Kidney (tissue), 22 donors: ENCODE measurements at places on chromosomes 7 and 10.

DNA sequence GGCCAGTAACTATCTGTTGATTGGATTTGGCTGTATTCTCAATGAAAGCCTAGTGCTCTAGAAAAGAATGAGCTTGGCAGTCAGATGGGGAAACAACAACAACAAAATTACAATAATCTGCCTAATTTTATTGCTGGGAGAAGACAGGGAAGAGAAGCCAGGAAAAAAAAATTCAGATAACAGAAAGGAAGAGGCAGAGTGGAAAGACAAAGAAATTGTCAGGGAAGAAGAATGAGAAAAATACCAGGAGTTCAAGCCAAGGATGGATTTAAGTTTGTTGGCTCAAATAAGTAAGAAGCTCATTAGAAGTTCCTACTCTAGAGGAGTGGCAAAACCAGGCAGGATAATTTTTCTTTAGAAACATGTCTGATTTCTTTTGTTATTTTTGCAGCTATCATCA is 45.9 kb upstream of the PRKG1 start:
- H3K4me1 ChIP-seq, result no peaks in the 10 kb centered on the region
- H3K27ac ChIP-seq, result no peak overlapping the region
- no peaks in the 10 kb centered on the region for H3K36me3 ChIP-seq
- no peak overlapping the region for H3K4me3 ChIP-seq

- no peaks in the 10 kb centered on the region for H3K4me1 ChIP-seq
- no peaks in the 10 kb centered on the region for H3K36me3 ChIP-seq
- H3K4me3 ChIP-seq, result no peak overlapping the region
- no peaks in the 10 kb centered on the region for H3K27me3 ChIP-seq
- H3K27ac ChIP-seq, result no peak overlapping the region
- DNase-seq, result no peak
Observed at GRCh38 chr7:149882248-149883047, 8.7 kb downstream of the ATP6V0E2 start.

DNA sequence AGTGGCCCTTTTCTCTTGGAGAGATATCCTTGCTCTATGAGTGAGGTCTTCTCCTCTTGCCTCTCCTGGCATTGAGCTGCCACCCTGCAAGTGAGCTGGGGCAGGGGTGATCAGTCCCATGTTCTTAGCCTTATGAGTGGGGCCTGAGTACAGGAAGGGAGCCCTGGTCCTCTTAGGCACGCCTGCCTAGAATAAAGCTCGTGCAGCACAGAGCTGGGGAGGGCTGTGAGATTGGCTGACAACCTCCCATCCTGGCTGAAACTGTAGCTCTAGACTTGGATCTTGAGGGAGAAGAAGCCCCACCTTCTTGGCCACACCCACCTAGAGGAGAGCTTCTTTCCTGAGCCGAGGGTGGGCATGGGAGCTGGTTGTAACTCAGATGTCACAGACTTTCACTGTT is 305.0 kb upstream of the ZNF32 start:
- H3K4me1 ChIP-seq, result no peaks in the 10 kb centered on the region
- no peak overlapping the region for H3K4me3 ChIP-seq
- H3K27ac ChIP-seq, result no peak overlapping the region
- no peak for DNase-seq
- H3K36me3 ChIP-seq, result no peaks in the 10 kb centered on the region

GRCh38 chr7:158858592-158859503 is 2.5 kb downstream of the DYNC2I1 start:
- peak; percentile 39 for DNase-seq
- no peaks in the 10 kb centered on the region for H3K27me3 ChIP-seq
- no peak overlapping the region for H3K4me3 ChIP-seq
- H3K27ac ChIP-seq, result peak overlapping the region; percentile 32
- no peaks in the 10 kb centered on the region for H3K36me3 ChIP-seq

DNA sequence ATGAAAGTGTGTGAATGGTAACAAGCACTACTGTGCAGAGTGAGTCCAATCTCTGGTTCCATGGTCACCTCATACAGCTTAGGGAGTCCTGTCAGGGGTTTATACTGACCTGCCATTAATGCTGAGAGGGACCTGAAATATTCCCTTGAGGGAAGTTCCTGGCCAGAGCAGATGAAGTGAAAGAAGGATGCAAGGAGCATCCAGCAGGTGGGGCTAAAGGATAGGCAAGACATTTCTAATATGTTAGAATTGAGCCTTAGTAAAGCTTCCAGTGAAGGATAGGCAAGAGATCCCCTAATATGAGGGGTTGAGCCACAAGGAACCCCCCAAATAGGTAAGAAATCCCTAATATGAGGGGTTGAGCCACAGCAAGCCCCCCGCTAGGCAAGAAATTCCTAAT is 25.5 kb upstream of the FAM221A start:
- DNase-seq, result no peak
- no peaks in the 10 kb centered on the region for H3K4me1 ChIP-seq
- no peaks in the 10 kb centered on the region for H3K36me3 ChIP-seq
- H3K27ac ChIP-seq, result no peak overlapping the region
- no peak overlapping the region for H3K4me3 ChIP-seq

GRCh38 chr10:727162-727790 is 37.8 kb upstream of the DIP2C start:
- no peaks in the 10 kb centered on the region for H3K36me3 ChIP-seq
- no peaks in the 10 kb centered on the region for H3K4me1 ChIP-seq
- H3K27ac ChIP-seq, result no peak overlapping the region
- H3K4me3 ChIP-seq, result no peak overlapping the region
- DNase-seq, result no peak

DNA sequence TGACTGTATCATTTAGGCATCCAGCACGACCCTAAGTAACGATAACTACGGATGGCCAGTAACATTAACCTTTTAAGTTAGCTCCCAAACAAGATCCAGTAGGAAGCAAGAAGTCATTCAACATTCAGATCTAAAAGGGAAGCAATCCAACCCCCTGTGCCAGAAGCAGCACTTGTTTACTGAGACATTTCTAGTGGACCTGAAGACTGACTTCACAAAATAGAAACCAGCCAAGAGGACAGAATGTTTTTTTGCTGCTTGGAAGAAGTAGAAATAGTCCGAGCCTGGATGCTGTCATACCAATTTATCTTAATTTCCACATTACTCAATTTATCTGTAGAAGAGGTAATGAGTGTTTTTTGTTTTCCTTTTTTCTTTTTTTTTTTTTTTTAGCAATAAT is 88.0 kb upstream of the CTTNBP2 start:
- DNase-seq, result no peak
- no peak overlapping the region for H3K4me3 ChIP-seq
- H3K36me3 ChIP-seq, result no peaks in the 10 kb centered on the region
- no peaks in the 10 kb centered on the region for H3K27me3 ChIP-seq
- no peak overlapping the region for H3K27ac ChIP-seq
